ENCODE measurements at places on chromosomes 1 and 21.
A peak's percentile ranks its signal among the peaks of the same experiment; 100 is the strongest.

- peak; percentile 62 for DNase-seq
Measured at GRCh38 chr1:226643611-226644540, 95.2 kb downstream of the ITPKB start.

GRCh38 chr1:14906665-14907064 lies 246.9 kb upstream of the TMEM51 start:
- DNase-seq: no peak

DNA sequence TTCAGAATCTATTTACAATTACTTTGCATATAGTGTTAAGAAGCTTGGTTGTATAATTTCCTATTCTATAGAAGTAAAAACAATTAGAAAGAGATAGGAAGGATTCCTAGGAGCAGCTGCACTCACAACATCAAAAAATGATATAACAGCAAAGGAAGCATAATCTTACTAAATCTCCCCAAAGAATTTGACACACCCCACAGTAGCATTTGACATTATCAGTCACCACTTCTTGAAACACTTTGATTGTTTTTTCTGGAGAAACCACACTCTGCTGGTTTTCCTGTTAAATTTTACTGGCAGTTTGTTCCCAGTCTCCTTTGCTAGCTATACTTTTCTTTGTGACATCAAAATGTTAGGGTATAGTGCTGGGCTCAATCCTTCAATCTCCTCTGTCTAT lies 100.8 kb upstream of the KIAA1614 start:
- no peak for DNase-seq

GRCh38 chr21:34900376-34900775 lies 148.7 kb downstream of the RUNX1 start:
- no peak for DNase-seq

DNA sequence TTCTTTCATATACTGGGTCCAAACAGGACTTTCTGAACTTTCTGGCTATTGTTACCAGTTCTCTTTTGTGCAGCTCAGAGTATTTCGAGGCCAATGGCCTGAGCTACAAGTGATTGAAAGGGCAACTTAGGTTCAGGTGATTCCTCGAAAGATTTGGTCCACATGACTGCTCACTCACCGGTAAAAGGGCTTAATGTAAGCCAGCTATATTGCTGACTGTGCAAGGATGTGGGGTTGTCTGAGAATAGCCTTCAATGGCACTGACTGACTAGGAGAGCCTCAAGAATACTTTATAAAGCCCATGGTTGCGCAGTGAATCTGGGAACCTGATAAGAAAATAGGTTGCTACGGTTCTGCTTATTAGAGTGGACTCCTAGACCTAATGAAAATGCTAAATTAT lies 269.0 kb downstream of the SEC16B start:
- DNase-seq: no peak

DNA sequence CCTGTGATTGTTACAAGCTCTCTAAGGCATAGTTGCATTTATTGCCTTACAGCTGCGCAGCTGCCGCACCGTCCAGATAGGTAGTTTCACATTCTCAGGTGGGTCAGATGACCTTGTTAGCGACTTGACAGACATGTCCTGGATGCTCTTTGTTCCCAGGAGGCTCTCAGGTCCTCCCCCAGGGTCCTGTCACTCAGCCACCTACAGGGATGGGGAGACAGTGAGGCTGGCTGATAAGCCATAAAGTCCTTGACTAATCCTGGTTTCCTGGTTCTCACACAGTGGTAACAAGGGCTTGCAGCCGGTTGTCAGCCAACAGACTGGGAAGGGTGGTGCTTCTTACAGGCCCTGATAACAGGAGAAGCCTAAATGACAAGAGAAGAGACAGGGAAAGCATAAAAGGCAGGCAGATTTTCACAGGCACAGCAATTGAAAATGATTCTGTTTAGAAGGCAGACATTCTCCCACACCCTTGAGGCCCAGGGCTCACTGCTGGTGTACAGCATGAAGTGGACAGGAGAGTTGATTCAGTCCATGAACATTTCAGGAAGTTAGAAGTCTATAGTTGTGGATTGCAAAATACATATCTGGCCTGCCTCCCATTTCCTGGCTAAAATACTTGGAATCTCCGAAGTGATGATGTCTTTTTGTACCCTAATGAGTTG lies 2.9 kb downstream of the ARF1 start:
- no peak for DNase-seq

DNA sequence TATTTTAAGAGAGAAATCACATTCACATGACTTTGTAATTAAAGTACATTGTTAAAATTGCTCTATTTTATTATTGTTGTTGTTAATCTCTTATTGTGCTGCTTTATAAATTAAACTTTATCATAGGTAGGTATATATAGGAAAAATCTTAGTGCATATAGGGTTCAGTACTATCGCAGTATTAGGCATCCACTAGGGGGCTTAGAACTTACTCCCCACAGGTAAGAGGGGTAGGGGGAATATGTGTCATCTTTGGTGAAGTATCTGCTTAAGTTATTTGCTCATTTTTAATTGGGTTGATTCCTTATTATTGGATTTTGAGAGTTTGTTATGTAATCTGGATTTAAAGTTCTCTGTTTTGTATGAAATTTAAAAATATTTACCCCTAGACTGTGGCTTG lies 385.2 kb downstream of the DUSP10 start:
- DNase-seq: no peak

DNA sequence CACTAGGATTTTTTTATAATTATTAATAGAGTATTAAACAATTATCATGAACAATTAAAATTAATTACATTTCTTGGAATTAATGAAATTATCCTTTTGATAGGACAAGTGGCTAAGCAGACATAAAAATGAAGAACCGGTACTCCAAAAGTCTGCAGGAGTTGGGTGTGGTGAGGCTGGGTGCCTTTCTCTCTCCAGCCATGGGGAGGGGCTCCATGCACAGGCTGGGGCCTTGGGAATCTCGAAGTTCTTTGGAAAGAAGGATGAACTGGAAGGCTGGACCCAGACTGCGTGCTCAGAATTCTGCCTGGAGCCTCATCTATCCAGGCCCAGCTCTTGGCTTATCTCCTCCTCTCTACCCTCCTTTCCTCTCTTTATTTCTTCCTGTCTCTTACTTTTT lies 94.1 kb downstream of the ACTL8 start:
- DNase-seq: no peak

DNA sequence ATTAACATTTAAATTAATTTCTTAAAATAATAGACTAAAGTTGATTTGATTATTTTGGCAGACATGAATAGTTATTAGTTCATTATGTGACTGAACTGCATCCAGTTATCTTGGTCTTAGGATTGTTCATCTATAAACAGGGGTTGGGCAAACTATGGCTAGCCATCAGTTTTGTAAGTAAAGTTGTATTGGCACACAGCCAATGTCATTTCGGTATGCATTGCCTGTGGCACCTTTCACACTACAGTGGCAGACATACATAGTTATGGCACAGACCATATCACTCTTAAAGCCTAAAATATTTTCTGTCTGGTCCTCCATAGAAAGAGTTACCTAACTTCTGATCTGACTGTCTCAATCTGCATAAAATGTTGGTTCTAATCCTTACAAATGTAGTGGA lies 27.2 kb downstream of the ADGRL2 start:
- no peak for DNase-seq

DNA sequence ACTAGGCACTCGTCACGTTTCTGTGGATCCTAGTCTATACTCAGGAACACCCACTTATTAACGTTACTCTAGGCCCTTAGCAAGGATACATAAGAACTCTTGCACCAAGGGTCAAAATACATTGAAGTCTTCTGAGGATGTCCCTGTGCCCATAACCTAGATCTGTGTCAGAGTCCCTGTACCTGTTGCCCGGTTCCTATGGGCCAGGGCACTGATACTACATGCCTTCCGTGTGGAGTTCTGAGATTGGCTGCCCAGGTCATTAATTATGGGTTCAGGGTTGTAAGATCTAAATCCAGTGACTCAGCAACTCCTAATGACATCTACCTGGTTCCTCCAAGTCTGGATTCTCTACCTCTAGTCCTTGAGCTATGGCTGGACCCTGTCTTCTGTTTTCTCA lies 69.5 kb downstream of the GPR137B start:
- no peak for DNase-seq

DNA sequence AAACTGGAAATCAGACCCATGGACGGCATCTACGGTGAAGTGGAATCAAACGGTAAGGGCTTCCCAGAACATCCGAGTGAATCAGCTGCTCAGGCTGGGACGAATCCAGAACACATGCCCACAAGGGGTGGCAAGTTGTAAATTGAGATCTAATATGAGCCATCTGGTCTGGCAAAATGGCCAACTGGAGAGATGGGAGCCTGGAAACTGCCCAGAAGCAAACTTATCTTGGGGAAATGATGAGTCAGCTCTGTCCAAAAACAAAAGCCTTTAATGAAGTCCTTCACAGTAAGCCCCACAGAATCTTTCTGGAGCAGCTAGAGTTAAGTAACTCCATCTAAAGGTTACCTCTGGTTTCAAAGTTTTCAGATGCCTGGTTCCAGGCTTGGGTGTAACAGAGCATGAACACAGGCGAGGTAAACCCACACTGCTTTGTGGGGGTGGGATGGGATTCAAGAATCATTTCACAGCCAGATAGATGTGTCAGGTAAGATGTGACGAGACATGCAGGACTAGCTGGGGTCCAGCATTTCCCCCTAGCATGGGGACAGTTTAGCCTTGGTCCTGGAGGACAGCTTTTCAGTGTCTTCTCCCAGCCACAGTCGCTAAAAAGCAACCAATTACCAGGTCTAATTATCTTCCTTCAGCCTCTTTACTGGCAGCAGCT lies 10.5 kb upstream of the SRP9 start:
- DNase-seq: no peak

DNA sequence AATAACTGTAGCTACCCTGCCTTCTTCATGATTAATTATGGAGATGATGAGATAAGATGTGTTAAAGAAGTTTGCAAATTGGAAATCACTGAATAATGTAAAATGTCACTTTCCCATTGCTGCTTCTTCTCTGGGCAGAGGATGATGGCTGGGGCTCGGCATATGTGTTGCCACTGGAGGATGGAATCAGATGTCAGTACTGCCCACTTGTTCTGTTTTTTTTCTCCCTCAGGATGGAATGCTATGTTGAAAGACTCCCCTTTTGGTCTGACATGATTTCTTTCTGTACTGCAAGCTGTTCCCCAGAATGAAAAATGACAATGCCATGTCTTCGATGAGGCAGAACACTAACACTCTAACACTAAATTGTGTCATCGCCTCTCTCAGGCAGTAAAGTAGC lies 373.9 kb upstream of the SPAG17 start:
- no peak for DNase-seq

DNA sequence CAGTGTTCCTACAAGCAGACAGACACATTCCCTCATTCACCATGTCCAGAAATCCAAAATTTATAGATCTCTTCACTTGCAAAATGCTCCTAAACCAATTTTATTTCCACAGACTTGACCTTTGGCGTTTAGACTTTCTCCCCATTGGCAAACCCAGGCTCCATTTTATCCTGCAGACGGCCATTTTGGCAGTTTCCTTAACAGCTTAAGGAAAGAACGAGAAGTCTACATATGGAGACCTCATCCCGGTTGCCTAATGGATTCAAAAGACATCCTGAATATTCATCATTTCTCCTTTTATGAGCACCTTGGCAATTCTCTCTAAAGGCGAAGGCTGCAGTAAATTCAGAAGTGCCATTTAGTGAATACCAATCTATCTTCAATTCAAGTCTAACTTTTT lies 132.9 kb downstream of the HLX start:
- no peak for DNase-seq

DNA sequence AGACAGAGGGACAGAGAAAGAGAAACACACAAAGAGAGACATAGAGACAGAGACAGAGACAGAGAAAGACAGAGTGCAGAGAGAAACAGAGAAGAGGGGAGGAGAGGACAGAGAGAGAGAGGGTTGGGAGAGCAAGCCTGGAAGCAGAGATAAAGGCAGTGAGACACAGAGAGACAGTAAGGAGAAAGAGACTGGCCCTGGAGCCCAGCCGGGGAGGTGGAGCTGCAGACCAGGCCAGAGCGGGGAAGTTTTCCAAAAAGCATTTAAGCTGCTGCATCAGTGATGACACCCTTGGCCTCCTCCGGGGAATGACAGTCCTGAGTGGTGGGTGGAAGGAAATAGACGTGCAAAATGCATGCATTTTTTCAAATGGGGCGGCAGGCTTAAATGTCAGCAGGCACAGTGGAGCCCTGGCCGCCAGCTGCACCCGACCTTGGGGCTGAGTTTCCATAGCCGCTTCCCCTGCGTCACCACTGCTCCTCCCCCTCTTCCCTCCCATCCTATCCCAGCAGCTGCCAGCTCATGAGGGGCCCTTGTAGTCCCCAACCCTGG lies 95.4 kb upstream of the KLHDC7A start:
- no peak for DNase-seq

GRCh38 chr1:209989525-209989924 lies 51.5 kb downstream of the SYT14 start:
- no peak for DNase-seq

DNA sequence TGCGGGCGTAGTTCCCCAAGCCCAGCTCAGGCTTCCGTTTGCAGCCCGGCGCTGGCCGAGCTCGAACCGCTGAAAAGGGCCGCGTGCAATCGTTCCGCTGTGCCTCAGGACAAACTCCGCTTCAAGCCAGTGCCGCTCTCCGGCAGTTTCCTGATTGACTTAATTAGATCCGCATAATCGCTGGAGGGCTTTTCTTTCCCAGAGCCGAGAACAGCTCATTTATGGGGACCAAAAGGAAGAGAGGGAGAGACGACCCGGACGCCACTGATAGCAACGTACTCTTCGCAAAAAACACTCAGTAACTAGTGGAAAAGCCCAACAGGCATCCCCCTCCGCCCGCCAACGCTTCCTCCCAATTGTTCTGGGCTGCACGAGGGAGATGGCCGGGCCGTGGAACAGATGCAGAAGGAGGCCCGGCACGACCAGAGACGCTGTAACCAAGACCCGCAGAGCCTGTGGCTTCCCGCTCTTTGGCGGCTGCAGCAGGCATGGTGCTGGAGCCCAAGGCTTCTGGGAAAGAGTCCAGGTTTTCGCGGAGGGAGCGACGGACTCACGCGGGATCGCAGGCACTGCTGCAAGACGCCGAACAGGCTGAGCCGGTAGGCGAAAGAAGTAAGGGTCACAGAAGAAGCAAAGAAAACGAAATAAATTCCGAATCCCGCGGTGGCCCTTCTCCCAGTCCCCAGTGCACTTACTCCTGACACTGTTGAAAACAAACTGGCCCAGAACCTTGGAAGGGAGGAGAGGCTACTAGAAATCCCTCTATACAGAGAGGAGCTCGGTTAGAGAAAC lies 3.6 kb upstream of the FOXD2 start:
- no peak for DNase-seq

GRCh38 chr1:63732666-63733065 lies 41.2 kb upstream of the ROR1 start:
- DNase-seq: no peak

DNA sequence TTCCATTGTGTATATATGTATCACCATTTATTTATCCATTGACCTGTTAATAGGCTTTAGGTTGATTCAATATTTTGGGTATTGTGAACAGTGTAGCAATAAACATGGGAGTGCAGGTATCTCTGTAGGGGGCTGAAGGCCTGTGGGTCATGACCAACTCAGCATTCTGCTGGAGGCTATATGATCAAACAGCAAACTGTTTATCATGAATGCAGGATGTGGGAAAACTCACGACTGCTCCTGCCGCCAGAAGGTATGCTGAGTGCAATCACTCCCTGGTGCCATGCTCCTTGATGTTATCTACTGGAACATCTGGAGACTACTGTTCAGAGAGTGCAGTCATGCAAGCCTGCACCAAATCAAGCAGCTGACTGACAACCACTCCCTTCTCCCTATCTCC lies 275.2 kb downstream of the COL11A1 start:
- no peak for DNase-seq

Measured in stimulated activated naive CD8-positive, alpha-beta T cell treated with anti-CD3 and anti-CD28 coated beads, Interleukin-15, amount 100 ng/mL, for 72 hours (primary cell).